Fibroblast of the conjunctiva (primary cell): ENCODE measurements at places on chromosomes 12 and 14.

- DNase-seq, result no peak
Observed at GRCh38 chr12:132130690-132131089, 13.4 kb downstream of the DDX51 start.

DNA sequence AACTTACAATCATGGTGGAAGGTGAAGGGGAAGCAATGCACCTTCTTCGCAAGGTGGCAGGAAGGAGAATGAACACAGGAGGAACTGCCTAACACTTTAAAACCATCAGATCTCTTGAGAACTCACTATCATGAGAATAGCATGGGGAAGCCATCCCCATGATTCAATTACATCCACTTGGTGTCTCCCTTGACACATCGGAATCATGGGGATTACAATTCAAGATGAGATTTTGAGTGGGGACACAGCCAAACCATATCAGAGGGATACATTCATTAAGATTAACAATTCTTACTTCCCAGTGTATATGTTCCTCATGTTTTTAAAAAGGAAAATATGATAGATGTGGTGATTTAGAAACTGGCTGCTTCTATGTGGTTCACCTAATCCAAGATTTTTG, 117.9 kb downstream of the PDE3A start:
- DNase-seq, result no peak

DNA sequence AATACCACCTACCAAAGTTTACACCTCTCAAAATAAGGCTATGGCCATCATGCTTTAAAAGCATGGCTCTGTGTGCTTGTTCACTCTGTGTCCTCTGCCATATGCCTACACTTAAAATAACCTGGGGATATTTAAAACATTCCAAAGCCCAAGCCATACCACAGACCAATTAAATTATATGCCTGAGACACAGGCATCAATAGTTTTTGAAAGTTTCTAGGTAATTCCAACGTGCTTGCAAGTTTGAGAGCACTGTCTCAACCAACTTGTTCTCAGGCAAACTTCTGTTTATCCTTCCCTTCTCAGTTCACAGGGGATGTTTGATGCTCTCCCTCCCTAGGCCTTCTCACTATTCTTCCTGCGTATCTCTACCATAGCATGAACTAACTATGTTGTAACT, 3.4 kb upstream of the FRMD6 start:
- DNase-seq, result no peak

GRCh38 chr14:104563191-104563741, 16.3 kb upstream of the C14orf180 start:
- DNase-seq, result no peak

DNA sequence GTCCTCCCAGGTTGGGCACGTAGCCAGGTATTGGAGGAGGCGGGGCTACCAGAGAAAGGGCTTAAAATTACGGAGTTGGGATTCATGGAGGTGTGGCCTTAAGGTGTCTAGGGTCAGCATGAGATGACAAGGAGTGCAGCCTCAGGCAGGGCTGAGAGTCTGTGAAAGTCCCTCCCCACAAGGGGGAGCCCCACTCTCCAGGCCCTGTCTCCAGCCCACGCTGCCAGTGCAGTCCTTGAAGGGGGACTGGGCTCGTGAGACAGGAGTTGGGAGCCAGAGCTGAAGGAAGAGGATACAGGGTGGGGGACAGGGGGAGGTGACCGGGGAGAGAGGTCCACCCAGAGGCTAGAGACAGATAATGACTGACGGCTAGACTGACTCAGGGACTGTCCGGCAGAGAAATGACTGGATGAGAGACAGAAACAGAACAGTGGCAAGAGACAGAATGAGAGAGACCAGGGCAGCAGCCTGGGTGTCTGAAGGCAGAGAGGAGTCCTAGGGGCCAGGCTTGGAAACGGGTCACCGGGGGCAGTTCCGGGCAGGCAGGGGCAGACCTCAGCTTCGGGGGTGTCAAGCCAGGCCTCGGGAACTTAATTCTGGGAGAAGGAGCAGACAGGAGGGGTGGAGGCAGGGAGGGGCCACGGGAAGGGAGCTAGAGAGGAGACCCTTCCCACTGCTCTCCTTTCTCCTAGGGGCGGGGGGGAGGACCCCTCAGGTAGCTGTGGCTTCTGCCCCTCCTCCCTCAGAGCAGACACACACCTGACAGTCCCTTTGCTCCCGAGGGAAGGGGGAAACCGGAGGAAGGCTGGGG, 970 bp downstream of the CDH24 start:
- no peak for DNase-seq

GRCh38 chr14:96275177-96276112, 19.4 kb downstream of the BDKRB1 start:
- DNase-seq, result peak; percentile 56

DNA sequence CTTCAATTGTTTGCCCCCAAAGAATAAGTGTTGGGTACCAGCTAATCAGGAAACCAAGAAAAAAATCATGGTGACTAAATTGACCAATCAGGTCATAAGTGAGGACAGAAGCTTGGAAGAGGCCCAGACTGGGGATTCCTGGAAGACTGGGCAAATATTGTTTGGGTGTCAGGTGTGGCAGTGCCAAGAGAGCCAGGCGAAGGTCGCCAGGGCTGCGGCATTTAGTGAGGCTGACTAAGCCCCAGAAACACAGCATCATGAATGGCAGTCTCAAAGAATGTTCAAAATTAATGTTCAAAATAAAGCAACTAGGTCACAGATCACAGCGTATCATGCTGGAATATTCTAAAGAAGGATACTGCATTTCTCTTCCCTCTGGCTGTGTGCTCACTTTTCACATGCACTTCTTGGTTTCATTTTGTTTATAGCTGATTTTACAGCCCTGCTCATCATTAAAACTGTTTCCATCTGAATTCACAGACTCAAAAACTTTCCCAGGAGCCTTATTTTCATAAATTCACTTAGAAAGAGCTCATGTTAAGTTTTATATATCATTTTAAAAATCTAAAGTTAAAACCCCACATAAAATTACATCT, 85.3 kb upstream of the OVCH1 start:
- no peak for DNase-seq

DNA sequence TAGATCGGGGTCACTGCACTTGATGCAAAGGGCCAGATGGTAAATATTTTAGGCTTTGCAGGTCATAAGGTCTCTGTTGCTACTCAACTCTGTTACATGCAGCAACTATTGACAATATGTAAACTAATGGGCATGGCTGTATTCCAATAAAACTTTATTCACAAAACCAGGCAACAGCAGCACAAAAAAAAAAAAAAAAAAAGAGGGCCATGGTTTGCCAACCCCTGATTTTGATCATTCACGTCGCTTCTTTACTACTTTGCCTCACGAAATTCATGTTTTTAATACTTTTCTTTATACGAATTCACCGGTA, 152.9 kb downstream of the RBM19 start:
- no peak for DNase-seq

DNA sequence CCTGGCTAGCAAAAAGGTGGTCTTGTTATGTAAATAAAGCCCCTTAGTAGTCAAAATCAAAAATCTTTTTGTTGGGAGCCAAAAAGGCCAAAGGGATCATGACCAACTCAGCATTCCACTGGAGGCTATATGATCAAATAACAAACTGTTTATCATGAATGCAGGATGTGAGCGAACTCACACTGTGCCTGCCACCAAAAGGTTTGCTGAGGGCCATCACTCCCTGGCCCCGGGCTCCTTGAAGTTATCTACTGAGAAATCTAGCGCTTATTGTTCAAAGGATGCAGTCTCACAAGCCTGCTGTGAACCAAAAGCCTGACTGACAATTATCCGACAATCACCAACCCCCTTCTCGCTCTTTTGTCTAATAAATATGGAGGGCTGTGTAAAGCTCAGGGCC, 107.2 kb upstream of the DDHD1 start:
- no peak for DNase-seq

GRCh38 chr12:117671734-117672133, 297.1 kb downstream of the KSR2 start:
- DNase-seq, result no peak

DNA sequence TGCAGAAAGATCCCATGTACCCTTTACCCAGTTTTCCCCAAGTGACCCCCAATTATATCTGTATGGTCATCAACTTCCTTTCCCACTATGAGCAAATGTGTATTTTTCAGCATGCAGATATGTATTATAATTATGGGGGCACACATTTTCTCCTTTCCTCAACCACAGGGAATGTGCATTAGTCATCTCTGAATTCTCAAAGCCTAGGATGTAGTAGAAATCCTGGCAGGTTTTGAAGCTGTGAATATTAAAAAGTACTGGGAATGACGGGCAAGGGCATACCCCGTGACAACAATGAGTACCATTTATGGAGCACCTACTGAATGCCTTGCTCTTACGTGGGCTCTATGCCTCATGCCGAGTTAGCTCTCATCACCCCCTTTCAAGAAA, 71.5 kb downstream of the VWF start:
- no peak for DNase-seq

DNA sequence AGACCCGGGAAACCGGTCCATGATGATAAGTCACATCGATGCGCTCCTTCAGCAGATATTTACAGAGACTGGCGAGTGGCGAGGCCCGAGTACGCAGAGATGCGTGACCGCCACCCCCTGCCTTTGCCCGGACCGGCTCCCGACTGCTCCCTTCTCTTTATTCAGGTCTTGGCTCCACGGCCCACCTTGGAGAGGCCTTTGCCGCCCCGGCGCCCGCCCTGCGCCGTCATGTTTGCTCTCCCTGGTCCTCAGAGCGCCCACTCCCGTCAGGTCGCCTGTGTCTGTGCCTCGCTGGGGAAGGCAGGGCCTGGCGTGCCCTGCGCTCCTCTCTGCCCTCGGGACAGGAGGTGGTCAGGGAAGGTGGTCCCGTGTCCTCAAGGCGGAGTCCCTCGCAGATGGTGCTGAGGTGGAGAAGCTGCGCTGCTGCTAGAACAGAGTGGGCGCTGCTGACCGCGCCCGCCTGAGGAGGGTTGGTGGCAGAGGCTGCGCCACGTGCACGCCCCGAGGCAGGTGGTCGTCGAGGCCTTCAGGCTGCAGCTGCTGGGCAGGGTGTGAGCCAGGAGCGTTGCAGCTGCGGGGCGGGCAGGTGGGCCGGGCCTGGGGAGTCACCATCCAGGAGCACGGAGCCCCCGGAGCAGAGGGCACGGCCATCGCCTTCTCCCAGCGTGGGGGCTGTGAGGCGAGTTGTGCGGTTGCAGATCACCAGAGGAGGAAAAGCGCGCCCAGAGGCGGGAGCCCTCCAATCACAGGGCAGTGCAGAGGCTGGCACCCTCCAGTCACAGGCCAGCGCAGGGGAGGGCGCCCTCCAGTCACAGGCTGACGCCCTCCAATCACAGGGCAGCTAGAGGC, 27.2 kb downstream of the DDX51 start:
- DNase-seq, result no peak

- DNase-seq, result no peak
Observed at GRCh38 chr14:34372786-34373185, 89.3 kb downstream of the SPTSSA start.

GRCh38 chr14:87522575-87522974, 470.4 kb downstream of the GALC start:
- no peak for DNase-seq

DNA sequence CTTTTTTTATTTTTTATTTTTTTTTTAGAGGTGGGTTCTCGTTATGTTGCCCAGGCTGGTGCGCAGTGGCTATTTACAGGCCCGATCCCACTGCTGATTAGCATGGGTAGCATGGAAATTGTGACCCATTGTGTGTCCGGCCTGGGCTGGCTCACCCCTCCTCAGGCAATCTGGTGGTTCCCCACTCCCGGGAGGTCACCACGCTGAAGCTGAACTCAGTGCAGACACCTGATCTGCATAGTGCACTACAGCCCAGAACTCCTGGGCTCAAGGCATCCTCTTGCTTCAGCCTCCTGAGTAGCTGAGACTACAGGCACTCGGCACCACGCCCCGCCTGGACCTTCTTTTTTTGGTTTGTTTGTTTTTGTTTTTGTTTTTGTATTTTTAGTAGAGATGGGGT, 5.5 kb upstream of the CD4 start:
- DNase-seq, result no peak

GRCh38 chr12:92703786-92704185, 997 bp downstream of the PLEKHG7 start:
- DNase-seq, result no peak

DNA sequence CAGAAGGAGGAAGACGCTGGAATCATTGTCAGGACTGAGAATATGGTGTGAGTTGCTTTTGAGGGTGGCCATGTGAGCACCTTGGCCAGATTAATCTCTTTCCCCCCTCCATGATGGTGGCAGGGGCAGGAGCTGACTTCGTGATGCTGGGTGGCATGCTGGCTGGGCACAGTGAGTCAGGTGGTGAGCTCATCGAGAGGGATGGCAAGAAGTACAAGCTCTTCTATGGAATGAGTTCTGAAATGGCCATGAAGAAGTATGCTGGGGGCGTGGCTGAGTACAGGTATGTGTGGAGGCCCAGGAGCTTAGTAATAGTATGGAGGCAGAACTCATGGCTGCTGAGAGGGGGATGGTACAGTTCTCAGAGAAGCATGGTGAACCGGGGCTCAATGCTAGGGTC, 4.3 kb downstream of the TINF2 start:
- no peak for DNase-seq

DNA sequence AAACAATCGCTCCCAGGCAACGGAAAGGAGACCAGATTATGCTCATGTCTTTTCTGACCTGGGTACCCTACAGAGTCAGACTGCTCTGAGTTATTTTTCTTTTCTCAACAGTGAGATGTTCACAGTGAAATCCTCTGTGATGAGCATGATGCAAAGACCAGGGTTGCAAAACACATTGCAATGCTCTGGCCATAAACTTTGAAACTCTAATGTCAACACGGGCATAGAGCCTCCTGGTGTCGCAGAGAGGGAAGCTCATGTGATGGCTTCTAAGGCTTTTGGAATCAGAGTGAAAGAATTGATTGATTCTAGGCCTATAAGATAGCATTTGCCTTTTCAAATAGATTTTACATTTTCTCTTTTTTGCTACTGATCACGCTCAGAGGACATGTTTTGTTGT, 193.4 kb downstream of the RASSF9 start:
- DNase-seq, result peak; percentile 21

DNA sequence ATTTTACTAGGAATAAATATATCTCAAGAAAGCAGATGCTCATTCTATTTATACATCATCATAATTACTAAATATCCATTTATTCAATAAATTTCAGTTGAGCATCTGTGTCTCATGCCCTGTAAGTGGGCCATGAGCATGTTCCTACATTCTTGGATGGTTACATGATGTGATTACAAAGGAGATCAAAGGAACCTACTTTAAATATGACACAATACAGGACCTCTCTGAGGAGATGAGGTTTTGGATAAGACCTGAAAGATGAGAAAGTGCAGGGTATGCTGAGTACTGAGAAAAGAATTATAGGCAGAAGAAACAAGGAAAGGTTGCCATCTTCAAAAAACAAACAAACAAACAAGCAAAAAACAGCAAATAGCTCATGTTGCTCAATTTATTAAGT, 105.4 kb upstream of the CNTN1 start:
- no peak for DNase-seq
